ENCODE measurements at places on chromosomes 3 and 15. TPM values are rescaled to one million over a fixed set of nuclear protein-coding genes. Genes with fewer than 3 reads are reported as not detected.

The GPR156 gene
- 0.08 TPM for polyA plus RNA-seq

The FEZF2 gene
- polyA plus RNA-seq: not detected

The MKRN2OS gene
- polyA plus RNA-seq: 4.0 TPM

The CATSPER2 gene
- polyA plus RNA-seq: 3.5 TPM

The FANCD2OS gene
- polyA plus RNA-seq: not detected

The TRIM59 gene
- polyA plus RNA-seq: 8.0 TPM

The ILDR1 gene
- polyA plus RNA-seq: 0.06 TPM

The CFAP44 gene
- polyA plus RNA-seq: 1.8 TPM

The GRK7 gene
- not detected for polyA plus RNA-seq
